Suprapubic skin (tissue), 4 donors: ENCODE measurements at places on chromosomes 1 and 21.

DNA sequence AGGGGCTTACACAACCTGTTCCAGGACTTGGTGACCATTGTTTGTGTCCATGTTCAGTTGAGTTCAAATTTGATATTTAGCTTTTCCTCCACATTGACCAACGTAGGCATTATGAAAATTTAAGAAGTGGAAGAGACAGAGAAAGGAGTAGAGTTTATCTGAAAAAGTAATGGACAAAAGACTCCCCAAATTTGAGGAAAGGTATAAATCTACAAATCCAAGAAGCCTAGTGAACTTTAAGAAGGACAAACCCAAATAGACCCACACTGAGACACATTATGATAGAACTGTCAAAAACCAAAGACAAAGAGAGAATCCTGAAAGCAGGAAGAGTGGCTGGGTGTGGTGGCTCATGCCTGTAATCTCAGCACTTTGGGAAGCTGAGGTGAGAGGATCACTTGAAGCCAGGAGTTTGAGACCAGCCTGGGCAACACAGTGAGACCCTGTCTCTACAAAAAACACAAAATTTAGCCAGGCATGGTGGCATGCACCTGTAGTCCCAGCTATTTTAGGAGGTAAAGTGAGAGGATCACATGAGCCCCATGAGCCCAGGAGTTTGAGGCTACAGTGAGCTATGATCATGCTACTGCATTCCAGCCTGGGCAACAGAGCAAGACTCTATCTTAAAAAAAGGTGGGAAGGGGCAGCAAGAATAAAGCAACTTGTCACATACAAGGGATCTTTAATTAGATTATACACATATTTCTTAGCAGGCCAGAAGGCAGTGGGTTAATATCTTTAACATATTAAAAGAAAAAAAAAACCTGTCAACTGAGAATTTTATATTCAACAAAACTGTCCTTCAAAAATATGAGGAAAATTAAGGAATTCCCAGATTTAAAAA is 41.0 kb upstream of the ERO1B start:
- no peak for DNase-seq

GRCh38 chr1:206662396-206663092 is 22.2 kb upstream of the MAPKAPK2 start:
- DNase-seq: no peak

GRCh38 chr1:18508084-18508483 is 27.4 kb downstream of the KLHDC7A start:
- no peak for DNase-seq

DNA sequence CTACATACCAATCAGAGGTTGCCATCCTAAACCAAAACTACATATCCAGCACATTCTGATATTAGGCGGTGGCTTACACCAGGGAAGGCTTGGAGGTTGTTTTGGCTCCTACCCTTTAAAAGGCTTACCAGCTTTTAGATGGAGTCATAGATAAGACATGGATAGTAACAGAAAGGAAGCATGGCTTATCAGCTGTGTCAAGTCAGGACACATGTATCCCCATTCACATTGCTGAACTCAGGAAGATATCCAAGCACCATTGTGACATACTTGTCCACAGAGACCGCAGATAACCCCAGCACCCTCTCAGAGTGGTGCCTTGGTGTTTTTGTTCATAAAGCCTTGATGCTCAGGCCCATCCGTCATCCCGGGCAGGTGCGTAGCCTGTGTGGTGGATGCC is 39.7 kb downstream of the ADARB1 start:
- no peak for DNase-seq

DNA sequence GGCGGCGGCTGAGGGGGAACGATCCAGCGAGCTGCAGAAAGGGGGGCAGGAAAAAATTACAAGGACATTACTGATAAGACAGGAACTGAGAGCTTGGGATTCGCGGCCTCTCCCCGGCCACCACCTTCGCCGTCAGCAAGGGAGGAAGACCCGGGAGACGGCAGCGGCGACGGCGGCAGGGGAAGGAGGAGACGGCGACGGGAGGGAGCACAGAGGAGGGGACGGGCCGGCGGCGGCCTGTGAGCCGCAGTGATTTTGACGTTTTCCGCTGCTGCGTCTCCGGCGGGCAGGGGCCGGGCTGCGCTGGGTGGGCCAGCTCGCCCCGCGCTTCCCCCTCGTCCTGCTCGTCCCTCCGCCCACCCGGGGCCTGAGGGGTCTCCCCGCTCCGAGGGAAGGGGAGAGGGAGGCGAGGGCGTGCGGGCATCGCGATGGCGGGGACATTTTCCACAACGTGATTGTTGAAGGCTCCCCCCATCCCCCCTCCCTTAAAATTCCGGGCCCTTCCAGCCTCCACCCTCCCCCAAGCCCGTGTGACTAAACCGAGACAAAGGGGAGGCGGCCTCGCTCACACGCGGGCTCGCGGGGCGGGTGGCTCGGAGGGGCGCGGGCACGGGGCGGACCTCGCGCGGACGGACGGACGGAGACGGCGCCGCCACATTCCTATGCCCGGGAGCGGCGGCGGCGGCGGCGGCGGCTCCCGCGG is 407 bp downstream of the CAMSAP2 start:
- peak; percentile 92 for DNase-seq

DNA sequence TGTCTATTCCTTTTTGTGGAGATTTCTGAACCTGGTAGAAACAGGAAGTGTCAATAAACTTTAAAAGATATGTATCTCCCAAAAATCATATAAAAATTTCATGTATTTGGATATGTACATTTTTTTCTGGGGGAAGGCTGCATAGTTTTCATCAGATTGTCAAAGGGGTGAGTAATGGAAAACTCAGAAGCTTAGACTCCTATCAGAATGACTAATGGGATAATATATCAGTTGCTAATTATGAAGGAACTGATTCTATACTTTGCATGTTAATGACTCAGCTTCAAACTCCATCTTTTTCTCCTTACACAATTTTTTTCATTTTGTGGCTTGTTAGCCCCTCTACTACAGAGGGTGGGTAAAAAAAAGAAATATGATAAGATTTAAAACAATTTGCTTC is 55.9 kb downstream of the GON4L start:
- no peak for DNase-seq

DNA sequence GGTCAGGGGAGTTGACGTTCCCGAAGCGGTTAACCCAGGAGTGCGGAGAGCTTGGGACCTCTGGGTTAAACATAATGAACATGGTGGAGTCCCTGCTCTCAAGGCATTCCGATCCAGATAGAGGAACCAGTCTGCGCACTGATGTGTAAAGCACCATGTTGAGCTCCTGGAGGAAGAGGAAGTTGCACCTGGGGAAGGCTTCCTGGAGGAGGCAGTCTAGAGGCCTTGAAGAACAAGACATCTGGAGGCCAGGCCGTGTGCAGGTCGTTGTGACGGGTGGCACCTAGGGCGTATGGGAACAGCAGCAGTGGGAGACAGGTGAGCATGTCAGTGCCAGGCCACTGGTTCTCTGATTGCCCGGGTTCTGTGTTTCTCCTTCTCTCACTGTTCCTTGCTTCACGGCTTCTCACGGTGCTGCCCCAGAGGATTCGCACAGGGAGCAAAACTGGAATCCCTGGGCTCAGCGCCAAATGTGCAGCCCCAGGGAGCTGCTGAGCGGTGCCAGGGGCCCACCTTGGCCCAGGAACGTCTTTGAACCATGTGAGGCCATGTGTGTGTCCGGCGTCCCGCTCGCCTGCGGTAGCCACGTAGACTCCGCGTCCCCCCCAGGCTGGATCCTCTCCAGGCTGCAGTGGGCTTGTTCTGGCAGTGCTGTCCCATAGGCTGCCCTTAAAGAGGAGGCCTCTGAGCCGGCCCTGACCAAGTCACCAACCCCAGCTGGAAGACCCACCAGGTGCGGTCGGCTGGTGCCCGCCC is 122.9 kb upstream of the GALNT2 start:
- DNase-seq: no peak

GRCh38 chr1:21322681-21323016 is 32.4 kb upstream of the ECE1 start:
- DNase-seq: no peak

- no peak for DNase-seq
These were observed 65.3 kb upstream of the COL6A1 start for GRCh38 chr21:45916011-45916840.

- no peak for DNase-seq
These were observed 41.0 kb downstream of the ATP2B4 start for GRCh38 chr1:203667616-203668015.

GRCh38 chr1:56576880-56577405 is 2.4 kb downstream of the PLPP3 start:
- no peak for DNase-seq

DNA sequence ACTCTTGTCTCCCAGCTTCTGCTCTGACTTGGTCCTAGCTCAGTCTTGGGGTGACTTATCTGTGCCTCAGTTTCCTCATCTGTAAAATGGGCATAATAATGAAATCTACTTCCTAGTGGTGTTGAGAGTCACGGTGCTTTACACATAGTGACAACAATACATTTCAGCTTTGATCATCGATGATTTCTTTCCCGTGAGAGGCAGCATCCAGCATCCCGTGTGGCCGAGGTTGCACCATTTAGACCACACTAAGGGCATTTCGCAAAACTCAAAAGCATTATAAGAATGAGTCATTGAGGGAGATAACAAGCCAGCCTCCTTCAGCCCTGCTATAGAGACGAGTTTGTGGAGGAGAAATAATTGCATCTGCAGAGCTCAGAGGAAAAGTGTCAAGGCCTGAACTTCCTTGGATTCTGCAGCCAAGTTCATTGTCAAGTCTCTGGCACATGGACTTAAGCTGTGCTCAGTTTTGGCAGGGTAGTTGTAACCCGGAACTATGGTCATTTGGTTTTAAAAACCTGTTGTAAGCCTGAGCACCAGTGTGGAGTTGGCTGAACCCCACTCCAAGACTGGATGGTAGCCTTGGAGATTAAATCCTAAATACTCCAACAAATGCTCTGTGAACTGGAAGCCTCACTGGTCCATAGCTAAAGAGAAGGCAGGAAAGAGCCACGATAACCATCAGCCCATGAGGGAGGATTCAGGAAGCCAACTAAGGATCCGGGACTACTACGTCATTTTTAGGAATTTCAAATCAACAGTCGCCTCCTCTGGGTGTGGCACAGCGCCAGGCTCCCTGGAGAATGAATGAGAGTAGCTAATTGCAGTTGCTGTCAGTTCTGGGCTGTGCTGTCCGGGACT is 64.2 kb downstream of the TCP10L start:
- peak; percentile 93 for DNase-seq

DNA sequence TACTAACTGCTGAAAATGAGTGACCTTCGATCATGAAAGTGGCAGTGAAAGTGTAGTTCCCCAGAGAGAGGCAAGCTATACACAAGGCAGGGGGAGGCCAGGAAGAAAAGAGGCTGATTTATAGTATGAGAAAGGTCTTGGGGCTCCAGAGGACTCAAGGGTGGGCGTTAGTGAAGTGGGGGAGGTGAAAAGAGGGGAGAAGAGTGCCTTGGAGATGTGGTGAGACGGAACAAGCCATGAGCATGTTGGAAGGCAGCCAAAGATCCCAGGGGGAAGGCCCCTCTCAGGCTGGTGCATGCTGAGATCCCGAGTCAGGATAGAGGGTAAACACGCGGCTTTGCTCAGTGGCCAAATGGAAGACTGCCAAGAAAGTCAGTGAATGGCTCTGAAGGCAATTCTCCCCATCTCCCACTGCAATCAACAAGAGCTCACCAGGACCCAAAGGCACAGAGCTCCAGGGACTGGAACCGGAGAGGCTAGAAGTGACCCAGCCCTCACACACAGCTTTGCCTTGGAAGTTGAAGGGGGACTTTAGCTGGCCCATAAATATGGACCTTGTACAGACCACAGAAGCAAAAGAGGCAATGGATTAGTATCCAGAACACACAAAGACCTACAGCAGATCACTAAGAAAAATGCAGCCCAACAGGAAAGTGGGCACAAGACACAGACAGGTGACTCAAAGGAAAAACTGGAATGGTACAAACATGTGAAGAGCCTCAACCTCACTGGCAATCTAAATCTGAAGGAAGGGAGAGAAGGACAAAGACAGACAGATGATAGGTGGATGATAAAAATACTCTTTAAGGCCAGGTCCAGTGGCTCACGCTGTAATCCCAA is 49.6 kb downstream of the HSF2BP start:
- no peak for DNase-seq

DNA sequence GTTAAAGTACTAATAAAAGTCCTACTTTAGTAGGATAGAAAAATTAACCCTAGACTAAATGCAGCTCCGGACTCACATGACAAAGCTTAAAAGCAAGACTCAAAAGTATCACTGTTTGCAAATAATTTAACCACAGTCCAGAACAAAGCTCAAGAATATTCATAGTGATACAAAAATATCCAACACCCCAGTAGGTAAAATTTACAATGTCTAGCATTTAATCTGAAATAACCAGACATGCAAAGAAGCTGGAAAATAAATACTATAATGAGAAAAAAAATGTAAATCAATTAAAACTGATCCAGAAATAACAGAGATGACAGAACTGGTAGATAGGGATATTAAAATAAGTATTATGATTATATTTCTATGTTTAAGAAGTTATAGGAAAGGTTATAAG is 67.0 kb downstream of the KIAA0319L start:
- DNase-seq: no peak

GRCh38 chr1:36322786-36323635 is 434 bp downstream of the EVA1B start:
- DNase-seq: no peak

GRCh38 chr1:7218210-7218832 is 433.1 kb downstream of the CAMTA1 start:
- no peak for DNase-seq

DNA sequence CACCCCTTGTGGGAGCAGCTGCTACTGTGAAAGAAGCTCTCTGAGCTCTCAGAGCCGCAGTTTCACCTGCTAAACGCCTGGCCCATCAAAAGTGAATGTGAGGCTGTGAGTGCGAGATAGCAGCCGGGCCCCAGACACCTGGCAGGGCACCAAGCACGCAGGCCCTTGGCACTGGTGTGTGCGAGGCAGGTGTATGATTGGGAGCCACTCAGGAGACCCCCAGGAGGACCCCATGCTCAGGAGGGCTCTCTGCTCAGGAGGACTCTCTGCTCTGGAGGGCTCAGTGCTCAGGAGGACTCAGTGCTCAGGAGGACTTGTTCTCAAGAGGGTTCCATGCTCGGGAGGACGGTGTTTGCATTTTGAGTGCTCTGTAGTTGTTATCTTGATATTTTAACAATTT is 14.3 kb upstream of the ADARB1 start:
- no peak for DNase-seq

DNA sequence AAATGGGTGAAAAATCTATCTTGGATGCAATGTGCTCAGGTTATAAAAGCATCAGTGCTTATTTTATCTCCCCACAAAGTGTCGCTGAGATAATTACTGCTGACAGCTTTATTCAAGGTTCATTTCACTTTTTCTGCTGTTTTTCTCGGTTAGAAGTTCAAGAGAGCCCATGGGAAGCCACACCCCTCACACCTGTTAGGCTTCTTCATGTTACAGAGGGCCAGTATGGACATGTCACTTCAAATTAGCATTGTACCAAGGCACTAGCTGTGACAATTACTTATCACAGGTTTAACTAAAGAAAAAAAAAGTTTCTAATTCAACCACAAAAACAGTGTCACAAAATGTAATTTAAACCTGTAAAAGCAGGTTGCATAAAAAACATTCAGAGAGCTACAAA is 187.3 kb upstream of the DMRTA2 start:
- no peak for DNase-seq

- DNase-seq: no peak
These were observed 3.3 kb downstream of the MGST3 start for GRCh38 chr1:165634154-165634921.
